Vagina (tissue), 2 donors: ENCODE measurements at places on chromosomes 11 and 22.

DNA sequence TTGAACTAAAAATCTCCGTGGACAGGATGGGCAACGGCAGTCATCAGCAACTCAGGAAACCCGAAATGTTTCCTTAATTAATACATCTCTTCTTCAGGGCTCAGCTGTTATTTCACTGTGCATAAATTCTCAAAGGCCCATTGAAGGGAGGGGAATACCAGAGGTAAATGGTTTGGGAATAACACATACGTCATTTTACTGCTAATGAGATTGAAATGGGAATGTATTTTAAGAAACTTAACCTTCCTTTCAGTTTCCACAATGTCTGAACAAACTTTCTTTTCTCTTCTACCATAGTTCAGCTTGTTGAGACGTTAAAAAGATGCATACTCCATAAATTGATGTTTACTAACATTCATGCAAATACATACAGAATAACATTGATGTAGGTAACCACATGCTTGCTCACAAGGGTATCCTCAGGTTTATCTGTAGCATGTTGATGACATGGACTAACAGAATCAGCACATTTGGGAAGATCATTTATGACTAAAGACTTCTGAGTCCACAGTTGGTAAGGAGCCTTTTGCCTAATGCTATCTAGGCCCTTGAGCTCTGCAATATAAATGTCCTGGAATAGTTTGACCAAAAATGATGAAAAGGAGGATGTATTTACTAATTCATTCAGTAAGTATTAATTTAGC lies 7.7 kb upstream of the PRRG4 start:
- no peak for DNase-seq

DNA sequence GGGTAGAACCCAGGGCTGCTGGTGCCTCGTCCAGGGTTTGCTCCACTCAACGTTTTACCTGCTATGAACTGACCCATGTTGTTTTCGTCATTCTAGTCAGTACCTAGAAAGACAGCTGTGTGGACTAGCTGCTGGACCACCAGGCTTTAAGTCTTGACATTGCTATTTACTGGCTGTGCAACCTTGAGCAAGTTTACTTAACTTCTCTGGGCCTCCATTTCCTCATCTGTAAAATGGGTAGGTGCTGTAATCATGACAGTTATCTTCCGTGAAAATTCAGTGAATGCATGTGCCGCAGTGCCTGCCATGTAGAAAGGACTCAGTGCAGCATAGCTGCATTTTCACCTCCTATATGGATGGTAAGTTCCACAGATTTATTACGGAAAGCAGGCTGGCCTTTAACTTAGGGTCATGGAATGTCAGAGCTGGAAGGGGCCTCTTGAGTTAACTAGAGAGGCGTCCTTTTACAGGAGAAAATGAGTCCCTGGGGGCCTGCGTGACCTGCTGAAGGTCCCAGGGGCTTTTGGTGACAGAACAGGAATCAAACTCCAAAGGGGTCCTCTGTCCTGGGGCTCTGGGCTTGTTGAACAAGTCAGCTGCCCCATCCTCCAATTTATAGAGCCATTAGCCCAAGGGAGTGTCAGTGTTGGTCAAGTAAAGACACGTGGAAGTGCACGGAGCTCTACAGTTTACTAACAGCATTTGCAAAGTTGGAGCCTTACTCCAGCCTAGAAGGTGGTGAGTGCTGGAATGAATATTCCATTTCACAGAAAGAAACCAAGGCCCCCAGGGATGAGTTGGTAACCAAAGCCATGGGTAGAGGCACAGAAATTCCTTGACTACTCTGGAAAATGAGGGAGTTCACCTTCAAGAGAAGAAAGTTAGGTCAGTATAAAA lies 12.0 kb upstream of the MALAT1 start:
- DNase-seq, result no peak

GRCh38 chr22:31579835-31580242 lies 82.2 kb downstream of the PISD start:
- DNase-seq, result no peak

- DNase-seq, result no peak
Measured at GRCh38 chr11:132632641-132633124, 899.6 kb downstream of the OPCML start.

DNA sequence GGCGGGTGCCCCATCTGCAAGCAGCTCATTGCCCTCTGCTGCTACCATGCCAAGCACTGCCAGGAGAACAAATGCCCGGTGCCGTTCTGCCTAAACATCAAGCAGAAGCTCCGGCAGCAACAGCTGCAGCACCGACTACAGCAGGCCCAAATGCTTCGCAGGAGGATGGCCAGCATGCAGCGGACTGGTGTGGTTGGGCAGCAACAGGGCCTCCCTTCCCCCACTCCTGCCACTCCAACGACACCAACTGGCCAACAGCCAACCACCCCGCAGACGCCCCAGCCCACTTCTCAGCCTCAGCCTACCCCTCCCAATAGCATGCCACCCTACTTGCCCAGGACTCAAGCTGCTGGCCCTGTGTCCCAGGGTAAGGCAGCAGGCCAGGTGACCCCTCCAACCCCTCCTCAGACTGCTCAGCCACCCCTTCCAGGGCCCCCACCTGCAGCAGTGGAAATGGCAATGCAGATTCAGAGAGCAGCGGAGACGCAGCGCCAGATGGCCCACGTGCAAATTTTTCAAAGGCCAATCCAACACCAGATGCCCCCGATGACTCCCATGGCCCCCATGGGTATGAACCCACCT lies 28.0 kb upstream of the L3MBTL2 start:
- no peak for DNase-seq

DNA sequence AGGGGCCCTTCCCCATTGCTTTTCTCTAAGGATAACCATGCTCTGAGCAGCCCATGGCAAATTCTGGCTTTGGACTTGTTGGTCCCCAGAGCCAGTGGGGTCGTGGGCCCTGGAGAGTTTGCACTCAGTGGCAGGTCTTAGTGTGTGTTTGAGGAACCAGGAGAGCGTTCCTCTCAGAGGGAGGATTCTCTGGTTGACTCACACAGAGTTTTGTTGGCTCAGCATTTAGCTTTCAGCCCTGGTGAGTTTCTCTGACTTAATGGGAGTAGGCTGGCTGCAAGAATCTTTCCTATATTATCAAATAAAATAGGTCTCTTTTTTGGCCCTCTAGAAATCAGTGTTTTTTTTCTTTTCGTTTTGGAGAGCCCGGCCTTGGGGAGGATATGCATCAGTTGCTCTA lies 20.9 kb downstream of the ST14 start:
- DNase-seq, result no peak

GRCh38 chr11:15764326-15764725 lies 592.0 kb downstream of the SOX6 start:
- no peak for DNase-seq
